ENCODE measurements at places on chromosomes 1 and 21.
A peak's percentile ranks its signal among the peaks of the same experiment; 100 is the strongest.

DNA sequence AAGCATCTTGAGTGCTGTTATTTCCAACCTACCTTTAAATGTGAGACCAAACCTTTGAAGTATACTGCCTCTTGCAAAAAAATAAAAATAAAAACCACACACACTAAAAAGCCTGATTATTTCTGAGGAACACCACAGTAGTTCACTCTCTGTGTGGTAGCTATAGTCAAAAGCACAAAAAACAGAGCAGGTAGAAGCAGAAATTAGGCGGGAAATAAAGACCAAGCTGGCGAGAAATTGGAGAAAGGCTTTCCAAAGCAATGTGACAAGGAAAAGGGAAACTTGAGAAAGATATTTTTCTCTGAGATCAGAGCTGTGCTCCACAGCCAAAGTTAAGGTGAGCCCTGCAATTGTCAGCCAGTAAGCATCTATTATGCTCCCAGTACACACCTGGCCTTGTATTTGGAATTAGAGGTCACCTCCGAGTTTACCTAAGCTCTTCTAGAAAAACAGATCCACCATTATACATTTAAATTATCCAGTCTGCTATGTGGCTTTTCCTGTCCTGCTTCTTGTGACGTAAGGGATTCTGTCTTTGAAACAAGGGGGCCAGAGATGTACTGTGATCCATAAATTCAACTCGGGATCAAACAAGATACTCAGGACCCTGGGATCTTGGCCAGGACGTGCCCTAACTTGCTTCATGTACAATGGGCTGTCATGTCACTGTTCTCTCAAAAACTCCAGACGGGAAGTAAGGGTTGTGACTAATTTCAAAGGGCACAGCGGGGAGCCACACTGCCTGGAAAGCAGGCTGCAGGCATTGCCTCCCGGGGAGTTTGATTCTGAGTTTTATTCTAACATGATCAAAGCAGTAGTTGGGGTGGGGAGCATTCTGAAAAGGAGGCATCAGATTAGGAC lies 39.8 kb upstream of the RAB4A start:
- no peak for DNase-seq

- no peak for DNase-seq
Observed at GRCh38 chr1:45177452-45177851, 29.0 kb downstream of the ZSWIM5 start.

- no peak for DNase-seq
Observed at GRCh38 chr1:159999204-159999603, 32.6 kb downstream of the PIGM start.

DNA sequence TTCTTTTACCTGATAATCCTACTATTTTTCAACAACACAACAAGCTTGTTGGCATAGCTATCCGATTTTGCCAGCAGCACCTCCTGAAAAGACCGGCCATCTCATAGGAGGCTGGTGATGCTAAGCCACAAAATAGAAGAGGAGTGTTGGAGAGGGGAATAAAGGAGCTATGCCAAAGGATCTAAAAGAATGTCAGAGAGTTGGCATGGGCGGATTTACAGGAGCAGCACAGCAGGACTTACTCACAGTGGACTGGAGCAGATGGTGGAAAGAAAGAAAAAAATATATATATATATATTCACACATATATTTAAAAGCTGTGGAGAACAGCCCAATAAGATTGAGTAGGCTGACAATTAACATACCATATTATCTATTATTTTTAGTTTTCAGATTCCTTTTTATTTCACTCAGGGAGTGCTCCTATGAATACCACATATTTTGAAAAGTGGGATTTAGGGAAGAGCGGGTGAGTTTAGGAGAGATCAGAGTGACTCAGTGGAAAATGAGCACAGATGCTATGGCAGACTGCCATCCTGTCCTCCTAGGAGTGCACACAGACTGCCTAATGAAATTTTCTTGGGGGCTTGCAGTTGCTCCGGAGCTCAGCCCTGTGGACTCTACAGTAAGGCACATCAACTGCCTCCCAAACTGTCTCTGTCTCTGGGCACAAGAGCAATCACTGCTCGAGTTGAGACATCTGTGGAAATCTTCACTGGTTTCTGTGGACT lies 394.4 kb upstream of the CHRM3 start:
- DNase-seq: no peak

GRCh38 chr1:232797856-232798510 lies 7.2 kb upstream of the MAP10 start:
- DNase-seq: no peak

DNA sequence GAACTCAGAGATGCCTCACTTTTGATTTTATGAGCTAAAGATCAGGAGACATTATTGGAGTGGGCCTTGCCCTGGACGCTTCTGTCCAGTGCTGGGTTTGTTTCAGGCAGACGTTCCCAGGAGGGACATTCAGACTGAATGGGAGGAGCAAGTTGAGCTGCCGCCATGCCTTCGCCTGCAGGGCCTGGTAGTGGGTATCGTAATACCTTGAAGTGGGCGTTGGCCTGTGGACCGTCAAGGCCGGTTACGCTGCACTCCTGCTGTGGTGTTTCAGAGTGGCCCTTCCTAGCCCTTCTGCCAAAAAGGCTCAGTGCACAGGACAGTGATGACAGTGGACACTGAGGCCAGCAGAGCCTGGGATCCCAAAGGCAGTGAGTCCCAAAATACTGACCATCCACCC lies 1.6 kb downstream of the FAM3B start:
- DNase-seq: no peak

DNA sequence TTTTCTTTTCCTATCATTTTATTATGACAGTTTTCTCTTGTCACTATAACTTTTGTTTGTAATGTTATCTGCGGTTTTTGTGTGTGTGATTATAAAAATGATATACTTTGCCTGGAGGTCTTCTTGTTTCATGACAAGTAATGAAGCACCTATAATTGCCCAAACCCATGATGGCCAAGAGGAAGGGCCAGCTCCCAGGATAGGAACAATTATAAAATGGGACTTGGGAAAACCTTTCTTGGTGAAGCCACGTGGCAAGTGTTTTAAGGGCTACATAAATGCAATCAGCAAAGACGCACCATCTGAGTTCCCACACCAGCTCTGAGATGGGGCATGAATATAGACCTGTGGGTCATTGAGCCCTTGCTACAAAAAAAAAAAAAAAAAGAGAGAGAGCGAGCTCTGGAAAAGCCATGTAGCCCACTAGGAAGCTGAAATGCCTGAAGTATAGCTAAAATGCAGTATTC lies 462.6 kb upstream of the RUNX1 start:
- DNase-seq: no peak

GRCh38 chr1:165581926-165582325 lies 38.1 kb downstream of the LRRC52 start:
- no peak for DNase-seq

DNA sequence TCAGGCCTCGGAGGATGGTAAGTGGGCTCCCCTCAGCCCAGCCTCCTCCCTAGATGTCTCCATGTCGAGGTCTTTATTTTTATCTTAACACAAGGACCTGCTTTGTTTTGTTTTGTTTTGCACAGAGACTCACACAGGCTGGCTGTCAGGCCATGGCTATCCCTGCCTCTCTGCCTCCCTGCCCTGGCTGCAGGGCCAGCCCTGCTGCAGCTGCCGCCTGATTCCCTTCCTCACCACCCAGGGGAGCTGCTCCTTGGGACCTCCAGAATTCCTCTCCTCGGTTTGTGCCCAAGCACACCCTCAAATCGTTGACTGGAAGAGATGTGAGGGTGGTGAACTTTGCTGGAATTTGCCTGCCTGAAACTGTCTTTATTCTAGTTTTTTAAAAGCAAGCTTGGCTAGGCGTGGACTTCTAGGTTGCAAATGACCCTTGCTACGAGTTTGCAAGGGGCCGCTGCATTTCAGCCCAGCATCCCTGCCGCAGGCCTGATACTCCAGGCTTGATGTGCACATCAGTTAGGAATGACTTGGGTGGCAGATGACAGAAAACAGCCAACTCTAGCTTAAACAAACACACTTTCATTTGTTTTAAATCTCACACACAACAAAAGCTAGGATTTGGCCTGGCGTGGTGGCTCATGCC lies 37.1 kb downstream of the WNT9A start:
- DNase-seq: no peak

DNA sequence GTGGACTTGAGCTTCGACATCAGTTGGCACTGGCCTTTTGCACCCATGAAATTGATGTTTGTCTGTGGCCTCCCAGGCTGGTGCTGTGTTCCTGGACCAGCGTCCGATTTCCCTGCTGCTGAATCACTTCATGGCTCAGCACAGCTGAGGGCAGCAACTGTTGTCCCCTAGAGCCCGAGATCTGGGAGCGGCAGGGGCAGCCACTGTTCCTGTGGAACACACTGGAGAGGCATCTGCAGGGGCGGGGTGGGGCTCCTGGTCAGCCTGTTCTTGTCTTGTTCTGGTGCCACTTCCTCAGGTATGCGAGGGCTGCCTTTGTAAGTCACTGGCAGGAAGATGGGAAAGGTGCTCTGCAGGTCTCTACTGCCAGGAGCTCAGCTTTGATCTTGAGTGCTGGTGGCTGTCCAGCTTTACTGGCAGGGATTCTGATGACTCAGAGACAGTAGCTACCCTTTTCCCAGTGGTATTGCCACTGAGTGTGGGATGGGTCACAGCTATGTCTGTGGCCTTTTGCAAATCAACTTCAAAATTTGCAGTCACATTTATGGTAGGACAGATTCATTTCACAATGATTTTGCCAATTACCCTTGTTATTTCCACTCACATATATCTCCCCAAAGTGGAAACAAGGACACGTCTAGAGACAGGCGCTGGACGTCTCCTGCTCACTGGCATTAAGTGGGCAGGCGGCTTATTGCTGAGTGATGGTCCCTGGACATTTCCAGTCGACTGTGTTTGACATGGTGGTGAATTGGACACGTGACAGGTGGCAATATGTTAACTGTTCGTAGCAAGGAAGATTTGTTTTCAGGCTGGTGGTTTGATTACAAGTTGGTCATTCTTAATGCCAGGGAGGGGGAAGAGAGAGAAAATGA lies 15.3 kb downstream of the AGPAT3 start:
- no peak for DNase-seq

GRCh38 chr1:110714374-110714995 lies 39.7 kb upstream of the KCNA3 start:
- DNase-seq: no peak

GRCh38 chr1:5466487-5466886 lies 525.7 kb downstream of the NPHP4 start:
- DNase-seq: no peak

- no peak for DNase-seq
Observed at GRCh38 chr1:1419363-1419812, 1.7 kb downstream of the ANKRD65 start.

GRCh38 chr1:34356853-34357252 lies 180.1 kb downstream of the C1orf94 start:
- no peak for DNase-seq

DNA sequence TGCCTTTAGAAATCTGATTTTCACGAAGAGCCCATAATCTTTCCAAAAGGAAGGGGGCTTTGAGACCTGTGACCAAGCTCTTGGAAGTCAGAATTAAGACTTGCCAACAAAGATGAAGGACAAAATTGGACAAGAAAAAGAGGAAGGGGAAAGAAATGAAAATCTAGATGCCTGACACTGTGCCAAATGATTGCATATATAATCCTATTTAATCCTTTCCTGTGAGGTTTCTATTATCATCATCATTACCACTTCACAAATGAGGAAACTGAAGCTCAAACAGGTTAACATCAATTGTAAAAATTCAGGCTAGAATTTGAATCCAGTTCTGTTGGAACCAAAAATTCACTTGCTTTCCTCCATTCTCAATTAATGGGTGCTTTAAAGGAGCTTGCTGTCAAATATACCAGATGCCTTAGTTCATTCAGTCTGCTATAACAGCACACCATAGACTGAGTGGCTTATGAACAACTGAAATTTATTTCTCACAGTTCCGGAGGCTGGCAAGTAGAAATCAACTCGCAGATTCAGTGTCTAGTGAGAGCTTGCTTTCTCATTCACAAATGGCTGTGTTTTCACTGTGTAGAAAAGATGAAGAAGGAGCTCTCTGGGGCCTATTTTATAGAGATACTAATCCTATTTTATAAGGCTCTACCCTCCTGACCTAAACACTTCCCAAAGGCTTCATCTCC lies 197.5 kb upstream of the ST6GALNAC5 start:
- no peak for DNase-seq

DNA sequence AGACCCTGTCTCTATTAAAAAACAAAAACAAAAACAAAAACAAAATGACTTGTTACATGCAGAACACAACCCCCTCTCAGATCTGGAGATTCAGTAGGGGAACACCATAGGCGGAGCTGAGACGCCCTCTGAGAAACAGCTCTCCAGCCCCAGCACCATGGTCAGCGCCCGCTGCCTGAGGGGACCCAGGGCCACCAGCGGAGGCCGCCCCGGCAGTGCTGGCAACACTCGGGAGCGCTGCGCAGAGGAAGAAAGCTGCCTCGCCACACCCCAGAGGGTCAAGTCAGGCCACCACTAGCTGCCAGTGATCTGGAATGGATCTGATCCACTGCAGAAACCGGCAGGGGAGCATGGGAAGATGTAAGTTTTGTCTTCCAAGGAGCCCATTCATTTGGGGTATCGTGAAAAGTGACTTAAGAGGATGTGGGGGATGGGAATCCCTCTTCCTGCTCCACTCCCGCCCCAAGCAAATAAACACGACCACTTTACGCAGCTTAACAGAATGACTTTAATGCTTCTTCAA lies 3.1 kb downstream of the ACTA1 start:
- peak; percentile 69 for DNase-seq

DNA sequence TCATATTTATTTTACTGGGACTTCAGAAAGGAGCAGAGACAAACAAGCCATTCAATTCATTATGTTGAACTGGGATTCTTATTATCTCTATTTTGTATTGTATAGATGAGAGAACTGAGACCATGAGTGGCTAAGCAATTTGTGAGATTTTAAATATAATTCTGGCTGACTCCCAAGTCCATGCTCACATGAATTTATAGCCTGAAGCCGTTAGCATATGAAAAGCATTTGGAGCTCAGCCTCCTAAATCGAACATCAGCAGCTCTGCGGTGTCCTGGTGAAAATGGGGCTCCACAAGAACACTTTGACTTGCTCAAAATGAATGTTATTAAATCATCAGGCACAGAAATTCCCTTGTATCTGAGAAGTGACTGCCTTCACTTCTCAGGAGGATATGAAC lies 96.8 kb upstream of the DPT start:
- DNase-seq: no peak

- DNase-seq: no peak
Observed at GRCh38 chr1:29639741-29640427, 403.6 kb downstream of the PTPRU start.

- no peak for DNase-seq
Observed at GRCh38 chr1:49136738-49137251, 360.1 kb upstream of the BEND5 start.

DNA sequence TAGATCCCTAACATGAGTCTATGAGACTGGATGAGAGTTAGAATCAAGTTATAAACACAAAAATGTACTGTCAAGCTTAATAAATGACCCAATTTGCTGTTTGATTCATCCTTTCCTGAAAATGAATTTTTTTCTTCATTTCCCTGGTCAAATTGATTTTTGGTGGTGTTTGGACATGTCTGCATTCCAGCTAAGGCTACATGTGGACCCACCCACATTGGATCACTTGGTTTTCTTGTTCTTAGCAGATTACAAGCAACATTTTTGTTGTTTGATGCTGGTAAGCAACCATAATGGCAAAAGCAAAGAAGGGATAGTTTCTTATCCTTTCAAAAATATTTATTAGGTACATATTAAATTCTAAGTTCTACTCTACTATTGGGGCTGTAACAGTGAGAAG lies 181.1 kb downstream of the NEK7 start:
- DNase-seq: no peak

All from activated naive CD8-positive, alpha-beta T cell treated with anti-CD3 and anti-CD28 coated beads, Interleukin-2, amount 50 U/mL, for 24 hours (primary cell).